HTR-8/SVneo (cell line): ENCODE measurements at places on chromosomes 3 and 15.

- DNase-seq: no peak
Observed at GRCh38 chr3:122081543-122082247, 26.5 kb downstream of the CD86 start.

GRCh38 chr15:99253381-99254090, 2.3 kb downstream of the LRRC28 start:
- DNase-seq: peak; percentile 24

DNA sequence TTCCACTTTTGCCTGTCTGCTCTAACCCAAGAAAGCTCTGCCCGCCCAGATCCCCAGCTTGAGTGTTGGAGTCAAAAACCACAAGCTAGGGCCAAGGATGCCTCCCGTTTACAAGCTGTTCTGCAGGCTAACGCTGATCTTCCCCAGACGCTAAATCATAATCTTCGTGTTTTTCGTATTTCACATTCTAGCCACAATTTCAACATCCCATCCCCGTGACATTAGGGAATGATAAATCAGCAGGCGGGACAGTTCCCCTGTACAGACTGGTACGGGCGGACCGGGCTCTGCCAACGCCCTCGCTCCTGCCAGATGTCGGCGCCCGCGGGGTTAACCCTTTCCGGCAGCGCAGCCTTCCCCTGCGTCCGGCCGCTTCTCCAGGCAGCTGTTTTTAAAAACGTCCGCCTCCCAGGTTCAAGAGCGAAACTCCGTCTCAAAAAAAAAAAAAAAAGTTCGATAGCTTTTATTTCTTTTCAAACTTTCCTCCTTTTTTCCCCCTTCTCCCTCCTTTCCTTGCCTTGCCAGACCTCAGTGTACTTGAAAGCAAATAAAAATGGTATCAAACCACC, 81.0 kb upstream of the BNC1 start:
- peak; percentile 63 for DNase-seq

GRCh38 chr15:57865294-57865693, 158.8 kb downstream of the POLR2M start:
- DNase-seq: no peak

GRCh38 chr3:159522276-159522675, 466.4 kb upstream of the IL12A start:
- no peak for DNase-seq

DNA sequence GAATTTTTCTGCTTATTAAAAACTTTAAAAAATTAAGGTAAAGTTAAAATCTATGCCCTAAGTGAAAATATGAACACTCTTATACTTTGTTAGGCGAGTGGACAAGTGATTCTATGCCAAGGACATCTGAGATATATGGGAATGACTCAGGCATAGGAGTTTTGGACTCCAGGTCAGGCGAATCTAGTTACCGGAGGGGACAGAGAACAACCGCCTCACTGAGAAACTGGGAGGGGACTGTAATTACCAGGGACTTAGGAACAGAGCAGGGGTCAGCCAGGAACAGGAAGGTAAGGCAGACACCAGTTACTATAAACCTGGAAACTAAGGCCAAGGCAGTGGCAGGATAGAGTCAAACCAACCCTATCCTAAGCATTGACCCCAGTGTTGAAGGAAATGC, 16.8 kb upstream of the ATP1B3 start:
- no peak for DNase-seq

- DNase-seq: no peak
Observed at GRCh38 chr15:48955967-48956366, 7.8 kb downstream of the SHC4 start.

DNA sequence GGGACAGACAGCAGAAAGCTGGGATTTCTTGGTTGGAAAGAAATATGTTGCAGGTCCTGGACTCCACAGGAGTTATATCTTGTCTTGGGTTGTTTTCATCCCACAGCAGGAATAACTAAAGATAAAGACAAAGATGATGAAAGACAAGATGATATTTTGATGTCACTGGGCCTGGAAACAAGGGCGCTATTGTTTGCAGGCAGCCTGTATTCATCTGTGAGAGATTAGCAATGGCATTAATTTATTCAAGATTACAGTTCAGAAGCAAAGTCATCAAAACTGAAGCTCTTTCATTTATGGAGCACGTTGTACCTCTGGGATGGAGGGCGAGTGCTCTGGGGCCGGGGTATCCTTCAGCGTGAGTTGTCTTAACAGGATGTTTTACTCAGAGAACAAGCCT, 213.8 kb downstream of the LRTM1 start:
- no peak for DNase-seq

DNA sequence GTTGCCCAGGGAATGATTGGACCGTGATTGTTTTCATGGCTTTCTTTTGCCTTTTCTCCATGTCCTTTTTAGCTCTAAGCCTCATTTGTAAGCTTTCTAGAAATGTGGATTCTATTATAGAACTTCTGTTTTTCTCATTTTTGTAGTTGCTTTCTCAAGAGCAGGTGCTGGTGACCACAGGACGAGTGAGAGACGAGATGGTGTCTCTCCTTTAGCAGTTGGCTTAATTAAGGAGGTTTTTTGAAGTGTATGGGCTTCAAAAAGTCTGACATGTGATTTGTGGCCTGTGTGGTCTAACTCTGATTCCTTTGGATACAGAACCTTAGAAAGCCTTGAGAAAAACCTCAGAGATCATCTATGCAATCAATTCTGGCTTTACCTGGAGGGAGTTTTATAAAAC, 292.8 kb downstream of the LPP start:
- no peak for DNase-seq

DNA sequence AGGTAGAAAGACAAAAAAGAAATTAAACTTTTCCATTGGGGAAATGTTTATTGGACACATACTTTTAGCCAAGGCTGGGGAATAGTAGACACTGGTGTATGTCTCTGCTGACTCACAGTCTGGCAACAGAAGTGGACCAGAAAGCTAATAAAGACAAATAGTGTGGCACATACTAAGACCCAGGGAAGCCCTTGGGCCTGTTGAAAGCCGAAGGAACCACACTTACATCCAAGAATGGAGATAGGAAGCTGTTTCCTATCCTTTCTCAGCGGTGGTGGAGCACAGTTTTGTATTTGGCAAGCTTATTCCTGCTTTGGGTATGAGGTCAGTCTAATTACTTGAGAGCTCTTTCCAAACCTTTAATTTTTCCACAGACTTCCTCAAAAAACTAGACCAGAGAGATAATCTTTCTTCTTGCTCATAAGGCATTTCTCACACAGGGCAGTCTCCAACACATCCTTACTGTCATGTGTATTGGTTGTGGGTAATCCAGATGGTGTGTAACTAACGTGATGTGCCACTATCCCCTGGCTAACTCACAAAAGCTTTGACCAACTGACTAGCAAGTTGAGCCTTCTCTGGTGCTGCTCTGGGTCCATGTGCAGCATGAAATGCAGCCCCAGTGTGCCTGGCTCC, 279.1 kb upstream of the IGF1R start:
- no peak for DNase-seq

GRCh38 chr3:158339638-158340037, 229.7 kb downstream of the RSRC1 start:
- DNase-seq: no peak

DNA sequence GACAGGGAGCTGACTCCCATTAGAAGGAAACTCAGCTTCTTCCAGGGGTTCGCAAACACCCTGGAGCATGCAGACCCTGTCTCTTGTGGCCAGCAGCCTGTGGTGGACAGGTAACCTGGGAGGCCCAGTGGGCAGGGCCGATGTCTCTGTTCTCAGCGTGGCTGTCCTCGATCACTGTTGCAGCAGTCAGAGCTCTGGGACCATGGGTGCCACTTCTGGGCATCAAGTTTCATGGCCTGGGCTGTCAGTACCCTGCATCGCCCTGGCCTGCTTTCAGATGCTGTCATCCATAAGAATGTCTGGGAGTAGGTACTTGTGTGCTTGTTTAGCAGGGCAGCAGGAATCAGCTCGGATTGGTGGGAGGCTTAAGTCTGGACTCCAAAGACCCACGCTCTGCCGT, 54.4 kb downstream of the SLC6A6 start:
- no peak for DNase-seq

DNA sequence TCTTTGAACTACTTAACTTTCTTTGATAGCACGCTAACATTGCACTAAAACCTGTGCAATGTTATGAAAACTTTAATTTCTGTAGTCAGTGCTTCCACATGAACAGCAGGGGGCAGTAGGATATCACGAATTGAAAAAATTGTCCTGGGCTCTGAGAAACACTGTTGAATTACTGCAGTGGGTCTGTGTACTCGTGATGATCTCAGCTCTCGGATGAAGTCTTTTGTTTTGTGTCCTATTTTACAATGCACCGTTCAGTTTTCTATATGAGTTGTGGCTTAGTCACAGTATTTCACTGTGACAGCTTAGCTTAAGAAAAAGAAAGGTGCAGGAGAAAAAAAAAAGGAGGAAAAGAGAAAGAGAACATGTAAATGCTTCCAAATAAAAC, 141.3 kb upstream of the CCDC54 start:
- peak; percentile 84 for DNase-seq

GRCh38 chr3:188624828-188625227, 470.9 kb downstream of the LPP start:
- no peak for DNase-seq

GRCh38 chr3:41141433-41142167, 57.7 kb upstream of the CTNNB1 start:
- no peak for DNase-seq

- no peak for DNase-seq
Observed at GRCh38 chr3:159859424-159859823, 129.2 kb upstream of the IL12A start.

DNA sequence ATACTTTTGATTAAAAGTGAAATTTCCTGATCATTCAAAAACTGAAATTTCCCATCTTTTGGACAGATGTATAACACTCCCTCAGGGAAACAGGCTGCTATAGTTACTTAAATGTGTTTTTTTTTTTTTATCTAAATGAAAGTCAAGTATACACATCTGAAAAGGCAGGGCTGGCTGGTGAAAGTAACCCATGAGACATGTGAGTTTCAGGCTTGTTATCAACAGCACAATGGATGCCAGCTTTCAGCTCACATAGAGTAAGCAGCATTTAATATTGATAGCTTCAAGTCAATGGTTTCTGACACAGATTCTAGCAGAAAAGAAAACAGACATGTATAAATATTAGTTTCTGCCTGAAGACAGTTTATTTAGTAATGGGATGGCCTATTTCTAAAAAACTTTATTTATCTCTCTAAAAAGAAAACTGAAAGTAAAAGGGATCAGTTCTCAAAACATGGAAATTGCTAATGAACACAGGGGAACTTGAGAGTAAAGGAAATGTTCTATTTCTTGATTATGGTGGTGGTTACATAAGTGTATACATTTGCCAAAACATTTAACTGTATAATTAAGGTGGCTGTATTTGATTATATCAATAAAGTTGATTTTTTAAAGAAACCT, 89.7 kb upstream of the CMC1 start:
- no peak for DNase-seq

- no peak for DNase-seq
Observed at GRCh38 chr3:19012846-19013245, 135.5 kb upstream of the KCNH8 start.

DNA sequence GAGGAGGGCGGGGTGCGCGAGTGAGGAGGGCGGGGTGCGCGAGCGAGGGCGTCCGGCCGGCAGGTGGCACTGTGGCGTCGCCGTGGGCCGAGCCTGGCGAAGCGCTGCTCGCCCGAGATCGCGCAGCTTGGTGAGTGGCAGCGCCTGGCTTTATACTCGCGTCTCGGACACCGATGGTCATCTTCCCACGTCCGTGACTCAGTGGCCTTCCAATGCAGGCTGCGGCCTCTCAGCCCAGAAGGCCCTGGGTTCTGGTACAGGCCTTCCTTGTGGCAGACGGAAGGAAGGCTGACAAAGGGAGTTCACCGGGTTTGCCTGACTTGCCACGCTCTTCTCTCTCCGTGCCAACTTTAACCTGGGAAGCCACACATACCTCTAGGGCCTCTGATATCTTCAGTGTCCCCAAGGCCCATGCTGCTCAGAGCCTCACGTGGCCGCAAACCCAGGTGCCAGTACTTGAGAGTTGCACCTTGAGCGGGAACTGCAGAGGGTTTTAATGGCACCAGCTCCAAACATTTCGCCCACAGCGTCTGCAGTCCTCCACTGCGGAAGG, 195.3 kb upstream of the LYSMD4 start:
- DNase-seq: peak; percentile 68

- DNase-seq: no peak
Observed at GRCh38 chr3:6697722-6698121, 163.2 kb upstream of the GRM7 start.

DNA sequence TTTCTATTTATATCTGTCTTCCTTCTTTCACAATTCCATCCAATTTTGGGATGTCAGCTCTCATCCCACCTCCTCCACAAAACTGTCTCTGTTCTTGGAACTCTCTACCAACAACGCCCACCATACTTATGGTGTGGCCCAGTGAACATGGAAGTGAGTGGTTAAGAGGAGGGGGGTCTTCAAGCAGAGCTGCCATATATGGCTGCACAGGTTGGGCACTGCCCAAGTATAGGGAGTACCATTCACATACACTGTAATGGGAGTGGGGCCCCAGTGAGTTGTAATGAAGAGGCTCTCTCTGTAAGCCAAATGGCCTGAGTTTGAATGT, 7.9 kb upstream of the CAMK1 start:
- DNase-seq: no peak

DNA sequence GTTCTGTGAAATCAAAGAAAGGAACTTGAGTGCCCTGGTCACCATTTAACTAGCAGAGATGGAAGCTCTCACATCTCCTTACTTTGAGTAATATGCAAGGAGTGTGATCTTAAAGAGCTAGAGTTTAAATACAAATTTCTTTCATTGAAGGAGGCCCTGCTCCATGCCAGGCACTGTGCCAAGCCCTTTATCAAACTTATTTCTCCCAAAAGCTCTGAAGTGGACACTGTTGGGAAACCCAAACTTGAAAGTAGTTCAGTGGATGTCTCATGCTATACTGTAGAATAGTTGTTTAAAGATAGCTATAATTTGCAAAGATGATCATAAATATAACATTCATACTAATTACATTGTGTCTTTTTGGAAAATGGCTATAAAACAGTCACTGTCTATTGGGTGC, 17.1 kb downstream of the GALNT15 start:
- DNase-seq: no peak

DNA sequence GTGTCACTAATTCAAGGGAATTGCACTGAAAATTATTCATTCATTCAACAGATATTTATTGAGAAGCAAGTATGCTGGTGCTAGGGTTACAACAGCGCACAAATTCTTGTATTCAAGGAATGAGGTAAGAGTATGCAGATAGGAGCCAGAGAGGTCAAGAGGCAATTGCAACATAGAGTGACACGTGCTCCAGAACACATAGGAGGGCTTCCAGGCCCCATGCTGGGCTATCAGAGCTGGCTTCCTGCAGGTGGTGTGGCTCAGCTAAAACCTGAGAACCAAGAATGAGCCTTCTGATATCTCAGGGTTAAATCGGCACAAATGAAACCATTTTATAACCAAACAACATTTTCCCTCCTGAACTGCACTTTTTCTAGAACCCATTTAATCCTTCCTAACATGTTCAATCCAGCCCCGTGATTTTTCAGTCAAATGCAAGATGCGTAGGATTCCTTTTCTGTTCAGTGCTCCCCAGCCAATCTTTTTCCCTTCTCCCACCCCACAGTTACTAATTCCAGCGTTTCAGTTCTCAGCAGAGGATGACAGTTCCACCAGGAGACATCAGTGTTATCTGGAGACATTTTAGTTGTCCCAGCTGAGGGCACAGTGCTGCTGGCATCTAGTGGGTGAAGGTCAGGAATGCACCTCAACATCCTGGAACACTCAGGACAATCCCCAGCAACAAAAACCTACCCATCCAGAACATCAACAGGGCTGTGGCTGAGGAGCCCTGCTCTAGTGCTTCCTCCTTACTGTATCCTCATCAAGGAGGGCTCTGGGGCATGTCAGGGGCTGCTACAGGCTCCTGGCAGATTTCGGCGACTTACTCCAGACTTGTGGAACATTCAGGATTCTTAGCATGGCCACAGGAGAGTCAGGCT, 13.1 kb downstream of the CCR5AS start:
- no peak for DNase-seq
